HCEC 1CT (cell line): ENCODE measurements at places on chromosomes 2 and 18.

GRCh38 chr2:96506907-96507240 is 1.7 kb upstream of the NEURL3 start:
- DNase-seq, result no peak

- DNase-seq, result peak; percentile 97
These were observed 18.4 kb upstream of the SLC20A1 start for GRCh38 chr2:112627060-112628040.

DNA sequence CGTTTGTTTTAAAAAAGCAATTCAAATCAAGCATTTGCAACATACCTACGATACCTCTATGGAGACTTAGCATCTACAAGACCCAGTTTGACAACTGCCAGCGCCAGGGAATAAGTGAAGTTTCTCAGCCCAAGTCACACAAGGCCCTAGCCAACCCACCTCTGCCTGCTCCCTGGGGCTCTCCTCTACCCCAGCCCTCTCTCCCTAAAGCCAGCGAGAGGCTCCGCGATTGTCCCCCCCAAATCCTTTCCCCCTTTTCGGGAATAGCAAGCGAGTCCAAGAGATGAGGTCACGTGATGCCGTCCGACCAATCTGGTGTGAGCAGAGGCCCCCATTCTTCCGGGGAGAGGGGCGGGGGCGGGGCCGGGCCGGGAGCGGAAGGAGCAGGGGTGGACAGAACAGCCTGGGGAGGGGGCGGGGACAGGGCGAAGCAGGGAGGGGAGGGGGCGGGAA is 102.2 kb upstream of the RAB6C start:
- DNase-seq, result no peak

GRCh38 chr18:79600596-79600995 is 79.0 kb upstream of the CTDP1 start:
- DNase-seq, result no peak

GRCh38 chr18:50395093-50395492 is 20.2 kb downstream of the SKA1 start:
- no peak for DNase-seq

DNA sequence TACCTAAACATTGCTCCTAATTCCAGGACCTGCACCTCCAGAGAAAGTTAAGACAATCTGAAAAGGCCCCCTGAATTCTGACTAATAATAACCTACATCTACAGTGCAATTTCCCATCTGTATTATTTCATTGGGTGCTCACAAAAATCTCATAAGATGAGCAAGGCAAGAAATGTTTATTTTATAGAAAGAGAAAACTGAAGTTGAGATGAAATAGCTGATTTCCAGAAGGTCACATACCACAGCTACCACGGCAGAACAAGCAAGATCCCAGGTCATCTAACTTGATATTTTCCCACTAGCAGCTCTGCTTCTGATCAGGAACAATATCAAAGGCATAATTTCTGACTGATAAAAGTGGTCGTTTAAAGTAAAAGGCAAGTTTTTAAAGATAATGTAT is 105.8 kb upstream of the COL5A2 start:
- peak; percentile 47 for DNase-seq

GRCh38 chr2:19580264-19580663 is 221.8 kb upstream of the OSR1 start:
- no peak for DNase-seq

- DNase-seq, result peak; percentile 62
These were observed 52.8 kb downstream of the CLASP1 start for GRCh38 chr2:121596221-121597080.

DNA sequence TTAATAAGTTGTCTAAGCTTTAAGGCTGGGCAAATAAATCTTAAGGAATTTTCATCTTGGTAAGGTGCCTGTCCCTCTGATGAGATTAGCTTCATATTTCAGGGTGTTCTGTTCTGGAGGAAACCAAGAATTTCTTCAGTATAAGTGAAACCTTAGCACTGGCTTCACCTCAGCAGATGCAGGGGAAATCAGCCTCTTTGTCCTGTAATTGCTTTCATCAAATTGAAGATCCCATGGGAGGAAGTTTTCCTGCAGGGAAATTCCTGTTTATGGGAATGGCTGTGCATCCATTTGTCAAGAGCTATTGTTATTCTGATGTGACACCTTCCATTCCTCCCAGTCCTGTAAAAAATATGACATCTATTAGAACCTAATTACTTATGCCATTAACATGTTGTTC is 174.5 kb downstream of the PTPRM start:
- DNase-seq, result no peak

- no peak for DNase-seq
These were observed 164.0 kb downstream of the GRB14 start for GRCh38 chr2:164457271-164457670.

DNA sequence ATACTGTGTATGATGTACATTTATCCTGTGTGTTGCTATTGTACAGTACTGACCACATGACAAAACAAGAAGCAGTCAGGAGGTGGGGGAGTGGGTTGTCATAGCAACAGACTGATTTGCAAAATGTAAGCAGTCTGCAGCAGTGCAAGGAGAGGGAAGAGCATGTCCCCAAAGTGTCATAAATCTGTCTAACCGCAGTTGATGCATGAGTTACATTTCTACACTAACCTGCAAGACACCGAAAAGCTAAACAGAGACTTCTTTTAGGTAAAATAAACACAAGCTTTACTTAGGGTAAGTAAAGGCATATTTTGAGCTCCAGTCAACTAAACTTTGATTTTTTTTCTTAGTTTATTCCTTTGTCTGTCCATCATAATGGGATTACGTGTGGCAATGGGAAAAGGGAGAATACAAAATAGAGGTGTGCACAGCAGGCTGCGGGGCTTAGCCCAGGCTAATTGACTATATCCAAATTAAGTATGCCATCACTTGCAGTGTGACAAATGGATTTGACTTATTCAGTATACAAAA is 134.5 kb downstream of the MEIS1 start:
- peak; percentile 26 for DNase-seq

DNA sequence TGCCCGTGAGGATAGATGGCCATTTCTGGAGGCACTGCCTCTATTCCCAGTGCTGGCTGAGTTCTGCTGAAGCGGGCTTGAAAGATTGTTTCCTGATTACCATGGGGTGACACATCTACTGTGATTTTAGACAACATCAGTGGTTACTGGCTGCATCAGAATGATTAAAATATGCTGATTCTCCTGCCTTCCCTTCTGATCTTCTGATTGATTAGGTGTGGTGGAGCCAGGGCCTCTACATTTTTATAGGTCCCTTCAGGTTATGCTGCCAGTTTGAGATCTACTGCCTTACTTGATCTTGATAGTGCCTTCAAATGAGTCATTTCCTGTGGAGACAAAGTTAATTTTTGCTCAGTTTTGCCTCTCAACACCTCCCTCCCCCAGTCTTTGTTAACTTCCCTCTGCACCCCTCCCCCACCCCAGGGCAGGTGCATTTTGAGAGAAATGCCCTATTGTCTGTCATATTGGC is 31.6 kb upstream of the SNORC start:
- peak; percentile 4 for DNase-seq

- DNase-seq, result peak; percentile 76
These were observed 12.6 kb downstream of the NOP58 start for GRCh38 chr2:202278036-202278760.

DNA sequence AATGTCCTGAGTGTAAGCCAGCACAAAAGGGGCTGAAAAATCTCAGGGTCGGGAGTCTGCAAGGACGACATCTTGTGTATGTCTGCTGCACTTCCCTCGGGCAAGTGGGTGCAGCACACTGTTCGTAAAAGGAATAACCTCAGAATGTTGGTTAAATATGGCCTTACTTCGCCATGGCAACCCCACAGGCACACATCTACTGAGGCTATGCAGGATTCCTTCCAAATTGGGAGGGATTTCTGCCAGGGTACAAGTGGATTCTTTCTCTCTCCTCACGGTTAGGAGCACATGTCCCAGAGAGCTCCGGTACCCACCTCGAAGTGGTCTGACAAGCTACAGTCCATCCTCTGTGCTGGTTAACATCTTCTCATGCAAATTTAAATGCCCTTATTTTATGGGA is 277.7 kb upstream of the PXDN start:
- no peak for DNase-seq

DNA sequence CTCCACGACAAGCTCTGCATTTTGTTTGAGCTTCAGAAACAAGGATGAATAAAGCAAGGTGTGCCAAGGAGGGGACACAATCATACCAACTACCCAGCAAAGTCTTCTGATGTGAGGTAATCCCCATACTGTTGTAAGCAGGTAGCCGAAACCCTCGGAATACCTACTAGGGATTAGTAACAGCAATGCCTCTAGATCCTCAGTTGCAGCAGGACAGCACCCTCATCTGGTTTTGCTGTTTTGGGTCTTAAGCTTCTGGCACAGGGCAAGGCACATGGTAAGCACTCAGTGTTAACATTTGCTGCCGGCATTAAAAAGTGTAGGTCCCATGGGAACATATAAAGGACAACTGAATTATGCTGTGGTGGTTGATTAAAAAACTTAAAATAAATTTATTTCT is 16.0 kb upstream of the LINC00305 start:
- DNase-seq, result no peak

DNA sequence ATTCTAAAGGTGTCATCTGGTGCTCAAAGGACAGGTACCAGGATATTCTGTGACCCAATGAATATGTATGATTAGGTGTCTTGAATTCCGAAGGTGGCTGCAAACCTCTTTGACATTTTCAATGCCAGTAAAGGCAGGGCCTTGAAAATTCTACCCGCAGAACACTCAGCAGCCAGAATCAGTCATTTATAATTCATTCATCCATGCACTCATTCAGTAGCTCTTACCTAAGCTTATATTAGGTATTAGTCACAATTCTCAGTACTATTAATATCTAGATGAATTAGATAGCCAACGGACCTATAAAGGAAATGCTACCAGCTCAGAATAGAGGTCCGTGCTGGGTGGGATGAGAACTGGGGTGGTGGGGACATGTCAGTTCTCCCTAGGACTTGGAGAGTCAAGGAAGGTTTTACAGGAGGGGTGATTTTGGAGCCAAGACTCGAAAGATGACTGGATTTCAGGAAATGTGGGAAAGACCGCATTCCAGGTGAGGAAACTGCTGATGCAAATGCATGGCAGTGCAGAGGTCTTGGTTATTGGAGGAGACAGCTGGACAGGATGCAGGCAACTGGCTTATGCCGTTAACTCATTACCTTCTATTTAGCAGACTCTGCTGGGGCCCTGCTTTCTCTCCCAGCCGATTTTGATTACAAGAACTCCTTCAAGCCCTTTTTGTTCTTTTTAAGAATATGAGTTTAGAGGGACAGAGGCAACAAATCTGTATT is 7.2 kb downstream of the TRIB2 start:
- DNase-seq, result no peak

- DNase-seq, result no peak
These were observed 13.6 kb upstream of the CYP27C1 start for GRCh38 chr2:127233710-127234109.

GRCh38 chr2:144083211-144083610 is 436.7 kb downstream of the ZEB2 start:
- peak; percentile 93 for DNase-seq

DNA sequence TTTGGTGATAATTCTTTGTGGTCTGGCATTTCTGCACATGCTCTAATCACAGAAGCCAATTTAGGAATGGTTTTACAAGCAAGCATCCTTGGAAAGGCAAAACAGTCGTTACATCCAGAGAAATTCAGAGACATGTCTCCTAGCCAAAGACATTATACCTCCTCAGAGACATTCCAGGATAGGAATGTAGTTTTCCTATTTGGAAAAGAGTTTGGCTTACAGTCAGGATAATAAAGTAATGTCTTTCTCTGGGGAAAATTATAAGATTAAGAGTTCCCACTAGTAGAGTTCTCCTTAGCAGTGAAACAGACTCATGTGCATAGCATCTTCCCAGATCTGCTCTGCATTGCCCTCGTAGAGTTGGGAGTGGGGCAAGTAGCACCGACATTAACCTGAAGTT is 753.6 kb upstream of the TMEFF2 start:
- no peak for DNase-seq

DNA sequence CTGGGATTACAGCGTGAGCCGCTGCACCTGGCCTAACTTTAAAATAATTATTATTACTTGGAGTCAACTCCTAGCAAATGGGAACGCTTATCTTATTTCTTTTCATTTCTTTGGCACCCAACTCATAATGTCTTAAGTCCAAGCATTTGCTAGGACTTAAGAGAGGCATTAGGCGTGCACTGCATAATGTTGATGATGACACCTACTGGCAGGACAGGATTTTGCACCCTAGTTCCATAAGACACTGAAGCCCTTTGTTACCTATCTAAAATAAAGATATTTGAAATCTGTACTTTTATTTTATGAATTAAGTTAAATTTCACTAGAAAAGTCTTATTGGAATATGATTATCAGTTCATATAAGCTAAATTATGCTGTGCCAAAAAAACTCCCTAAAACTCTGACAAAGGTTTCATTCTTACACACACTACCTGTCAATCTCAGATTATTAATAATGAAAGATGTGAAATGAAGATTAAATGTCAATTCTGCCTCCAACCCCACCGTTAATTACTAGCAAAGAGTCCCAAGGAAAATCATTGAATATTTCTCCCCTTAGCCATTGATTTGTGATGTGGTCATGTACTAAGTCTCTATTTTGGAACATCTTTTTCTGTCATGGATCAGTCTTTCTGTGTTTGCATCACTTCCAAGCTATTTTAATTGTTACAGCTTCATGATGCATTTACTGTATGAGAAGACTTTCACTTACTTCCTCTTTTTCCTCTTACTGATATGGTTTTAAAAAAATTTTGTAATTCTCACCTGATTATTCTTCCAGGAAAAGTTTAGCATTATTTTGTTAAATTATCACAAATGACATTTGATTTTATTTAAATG is 12.7 kb upstream of the CDH2 start:
- peak; percentile 70 for DNase-seq

- no peak for DNase-seq
These were observed 62.6 kb upstream of the PSMD14 start for GRCh38 chr2:161245671-161246070.

DNA sequence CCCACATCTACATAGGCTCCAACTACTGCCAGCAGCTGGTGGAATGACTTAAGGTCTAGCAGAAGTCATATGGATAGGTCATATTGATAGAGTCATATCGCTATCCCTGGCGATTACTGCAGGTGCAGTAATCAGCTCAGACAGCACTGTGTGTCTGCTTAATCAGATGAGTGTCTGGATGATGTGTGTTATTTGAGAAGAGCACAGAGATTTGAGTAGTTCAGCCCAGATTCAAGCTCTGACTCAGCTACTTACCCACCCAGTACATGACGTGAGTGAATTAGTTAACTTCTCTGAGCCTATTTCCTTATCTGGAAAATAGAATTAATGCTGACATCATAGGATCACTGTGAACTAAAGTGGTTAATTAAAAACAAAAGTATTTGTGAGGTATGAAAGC is 78.9 kb downstream of the EHD3 start:
- DNase-seq, result peak; percentile 45

- DNase-seq, result no peak
These were observed 5.9 kb downstream of the GALR1 start for GRCh38 chr18:77255426-77256105.

- no peak for DNase-seq
These were observed 402.6 kb upstream of the ZEB2 start for GRCh38 chr2:144922519-144922918.
